ENCODE measurements at places on chromosomes 2 and 18.

GRCh38 chr2:232336241-232336736 lies 42.3 kb upstream of the ALPP start:
- DNase-seq = no peak

DNA sequence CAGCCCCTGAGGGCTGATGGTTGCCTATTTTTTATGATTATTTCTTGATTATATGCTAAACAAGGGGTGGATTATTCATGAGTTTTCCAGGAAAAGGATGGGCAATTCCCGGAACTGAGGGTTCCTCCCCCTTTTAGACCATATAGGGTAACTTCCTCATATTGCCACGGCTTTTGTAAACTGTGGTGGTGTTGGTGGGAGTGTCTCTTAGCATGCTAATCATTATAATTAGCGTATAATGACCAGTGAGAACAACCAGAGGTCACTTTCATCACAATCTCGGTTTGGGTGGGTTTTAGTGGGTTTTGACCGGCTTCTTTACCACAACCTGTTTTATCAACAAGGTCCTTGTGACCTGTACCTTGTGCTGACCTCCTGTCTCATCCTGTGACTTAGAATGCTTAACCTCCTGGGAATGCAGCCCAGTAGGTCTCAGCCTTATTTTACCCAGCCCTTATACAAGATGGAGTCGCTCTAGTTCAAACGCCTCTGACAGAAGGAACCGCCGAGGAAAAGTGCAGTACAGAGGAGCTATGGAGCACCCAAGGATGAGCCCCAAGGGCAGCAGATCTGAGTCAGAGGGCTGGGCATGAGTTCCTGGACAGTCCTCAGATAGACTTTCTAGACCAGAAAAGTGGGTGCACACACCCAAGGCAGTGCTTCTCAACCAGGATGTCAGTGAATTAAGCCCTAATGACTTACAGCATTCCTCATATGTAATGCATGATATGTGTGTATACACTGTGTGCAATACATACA lies 37.1 kb upstream of the ASAP2 start:
- no peak for DNase-seq

- no peak for DNase-seq
Observed at GRCh38 chr2:191936882-191937405, 90.1 kb upstream of the CAVIN2 start.

DNA sequence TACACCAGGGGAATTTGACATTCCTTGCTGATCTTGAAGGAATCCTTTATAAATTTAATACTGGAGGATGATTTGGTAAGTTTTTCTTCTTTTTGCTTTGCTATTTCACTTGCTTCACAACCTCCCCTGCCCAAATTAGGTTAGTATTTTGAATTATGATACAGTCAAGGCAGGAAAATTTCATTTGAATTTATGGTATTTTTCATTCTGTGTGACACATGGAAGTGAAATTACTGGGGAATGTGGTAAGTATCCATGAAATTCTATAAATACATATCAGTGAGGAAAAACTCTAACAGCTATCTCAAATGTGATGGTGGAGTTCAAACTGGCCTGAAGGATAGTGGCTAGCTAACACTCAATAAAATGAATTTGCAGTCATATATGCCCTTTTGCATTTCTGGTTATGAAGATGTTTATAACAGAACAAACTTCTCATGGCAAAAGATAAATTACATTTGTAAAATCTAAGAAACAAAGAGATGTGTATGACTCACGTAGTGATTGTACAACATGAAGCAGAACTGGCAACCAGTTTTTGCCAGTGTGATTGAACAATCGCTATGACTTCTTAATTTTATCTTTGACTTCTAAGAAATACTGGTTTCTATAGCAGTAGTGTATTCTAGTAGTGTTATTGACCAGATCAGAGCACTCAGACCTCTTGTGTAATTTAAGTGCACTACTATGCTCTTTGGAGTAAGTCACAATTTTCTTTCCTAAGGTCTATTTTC lies 152.6 kb downstream of the IKZF2 start:
- no peak for DNase-seq

DNA sequence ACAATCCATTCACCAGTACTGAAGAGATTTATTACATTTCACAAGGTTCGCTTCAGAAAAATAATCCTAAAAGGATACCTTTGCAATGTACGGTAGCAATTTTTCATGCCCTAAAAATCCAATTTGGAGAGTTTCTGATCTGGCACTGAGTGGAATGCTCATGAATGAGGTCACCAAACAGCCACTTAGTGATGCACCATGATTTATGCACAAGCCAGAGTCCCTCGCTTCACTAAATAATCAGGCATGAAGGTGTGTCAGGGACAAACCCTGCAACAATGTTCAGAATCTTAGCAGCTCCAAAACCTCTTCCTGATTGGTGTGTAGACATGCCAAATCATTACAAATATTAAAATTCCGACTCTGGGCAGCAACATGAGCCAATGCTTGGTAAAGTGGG lies 221.1 kb downstream of the CNTNAP5 start:
- no peak for DNase-seq

GRCh38 chr2:8615576-8616281 lies 66.1 kb upstream of the ID2 start:
- DNase-seq = no peak

DNA sequence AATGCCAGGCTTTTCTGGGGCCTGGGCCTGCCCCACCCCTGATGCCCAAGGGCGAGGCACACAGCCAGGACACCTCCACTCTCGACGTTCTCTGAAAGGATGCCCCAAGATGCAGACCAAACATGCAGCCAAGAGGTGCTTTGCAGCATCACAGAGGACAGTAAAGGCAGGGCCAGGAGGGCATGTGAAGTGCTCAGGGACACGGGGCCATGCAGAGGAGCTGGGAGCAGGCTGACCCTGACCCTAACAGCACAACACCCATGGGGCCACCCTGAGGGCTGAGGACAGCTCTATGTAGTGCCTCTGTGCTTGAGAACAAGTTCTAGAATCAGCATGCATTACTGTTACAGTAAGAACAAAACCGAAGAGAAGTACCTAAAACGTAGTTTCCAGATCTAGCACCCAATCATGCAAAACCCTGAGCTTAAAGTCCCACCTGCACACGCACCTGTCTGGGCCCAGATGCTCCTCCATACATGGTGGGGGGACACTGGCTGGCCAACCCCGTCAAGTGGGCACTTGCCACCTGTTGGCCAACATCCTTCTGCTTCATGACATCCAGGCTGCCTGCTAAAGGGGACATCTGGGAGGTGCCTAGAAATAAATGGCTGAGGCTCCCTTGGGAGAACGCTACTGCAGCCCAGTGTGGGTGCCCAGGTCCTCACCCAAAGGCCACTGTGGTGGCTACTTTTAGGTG lies 15.4 kb downstream of the HS6ST1 start:
- DNase-seq = no peak

- DNase-seq = no peak
Observed at GRCh38 chr2:71647356-71647755, 194.0 kb downstream of the DYSF start.

DNA sequence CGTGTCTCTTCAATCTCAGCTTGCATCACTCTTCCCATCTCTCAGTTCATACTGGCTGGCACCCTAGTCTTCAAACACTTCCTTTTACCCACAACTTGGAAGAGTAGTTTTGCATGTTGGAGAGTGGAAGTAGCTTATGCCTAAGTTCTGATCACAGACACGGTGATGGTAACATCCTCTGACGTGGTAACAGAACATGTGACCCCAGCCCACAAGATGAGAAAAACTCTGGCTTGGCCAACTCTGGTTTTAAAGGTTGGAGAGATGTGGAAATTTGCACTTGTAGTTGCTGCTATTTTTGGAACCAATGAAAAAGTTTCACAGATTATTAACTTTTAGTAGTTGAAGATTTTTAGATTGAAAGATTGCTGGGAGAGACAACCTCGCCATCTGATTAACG lies 155.4 kb upstream of the SLC35G4 start:
- DNase-seq = no peak

DNA sequence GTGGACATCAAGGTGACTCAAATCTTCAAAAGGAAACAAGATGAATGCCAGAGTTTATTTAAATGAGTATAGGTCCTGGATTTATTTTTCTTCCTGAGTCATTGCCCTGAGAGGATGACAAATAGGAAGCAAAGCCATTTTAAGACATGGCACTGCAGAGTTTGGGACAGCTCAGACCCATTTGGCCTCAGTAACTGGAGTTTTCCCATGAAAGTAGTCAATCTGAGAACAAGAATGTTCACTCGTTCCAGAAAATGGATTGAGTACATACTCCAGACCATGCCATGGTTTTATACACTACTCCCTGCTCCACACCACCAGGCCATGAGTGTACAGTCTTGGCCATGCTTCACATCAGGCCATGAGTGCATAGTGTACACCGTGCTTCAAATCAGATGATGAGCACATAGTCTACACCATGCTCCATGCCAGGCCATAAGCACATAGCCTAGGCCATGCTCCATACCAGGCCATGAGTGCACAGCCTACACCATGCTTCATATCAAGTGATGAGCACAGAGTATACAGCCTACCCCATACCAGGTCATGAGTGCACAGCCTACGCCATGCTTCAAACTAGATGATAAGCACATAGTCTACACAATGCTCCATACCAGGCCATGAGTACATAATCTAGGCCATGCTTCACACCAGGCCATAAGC lies 202.4 kb downstream of the FBXO15 start:
- no peak for DNase-seq

- DNase-seq = no peak
Observed at GRCh38 chr2:236753606-236754270, 184.1 kb downstream of the ACKR3 start.

- DNase-seq = no peak
Observed at GRCh38 chr18:13134551-13135401, 83.8 kb upstream of the LDLRAD4 start.

DNA sequence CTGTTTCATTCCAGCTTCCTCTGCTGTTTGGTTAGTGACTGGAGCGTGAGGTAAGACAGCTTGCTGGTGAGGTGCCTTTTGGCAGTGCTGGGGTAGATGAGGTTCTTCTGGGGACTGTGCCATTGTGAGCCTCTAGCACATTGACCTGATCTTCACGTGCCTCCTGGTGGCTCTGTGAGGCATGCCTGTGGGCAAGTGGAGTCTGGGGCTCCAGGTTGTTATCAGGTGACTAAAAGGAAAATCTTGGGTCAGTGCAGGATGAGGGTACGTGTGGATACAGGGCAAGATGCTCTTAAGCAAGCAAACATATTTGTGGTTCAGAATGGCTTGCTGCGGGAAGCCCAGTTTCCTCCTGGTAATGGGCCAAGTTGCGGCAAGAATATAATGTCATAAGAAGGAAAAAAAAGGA lies 75.4 kb downstream of the FHOD3 start:
- no peak for DNase-seq

GRCh38 chr2:233919938-233920337 lies 2.8 kb downstream of the TRPM8 start:
- DNase-seq = no peak

- DNase-seq = no peak
Observed at GRCh38 chr18:50320719-50321118, 33.2 kb upstream of the CXXC1 start.

DNA sequence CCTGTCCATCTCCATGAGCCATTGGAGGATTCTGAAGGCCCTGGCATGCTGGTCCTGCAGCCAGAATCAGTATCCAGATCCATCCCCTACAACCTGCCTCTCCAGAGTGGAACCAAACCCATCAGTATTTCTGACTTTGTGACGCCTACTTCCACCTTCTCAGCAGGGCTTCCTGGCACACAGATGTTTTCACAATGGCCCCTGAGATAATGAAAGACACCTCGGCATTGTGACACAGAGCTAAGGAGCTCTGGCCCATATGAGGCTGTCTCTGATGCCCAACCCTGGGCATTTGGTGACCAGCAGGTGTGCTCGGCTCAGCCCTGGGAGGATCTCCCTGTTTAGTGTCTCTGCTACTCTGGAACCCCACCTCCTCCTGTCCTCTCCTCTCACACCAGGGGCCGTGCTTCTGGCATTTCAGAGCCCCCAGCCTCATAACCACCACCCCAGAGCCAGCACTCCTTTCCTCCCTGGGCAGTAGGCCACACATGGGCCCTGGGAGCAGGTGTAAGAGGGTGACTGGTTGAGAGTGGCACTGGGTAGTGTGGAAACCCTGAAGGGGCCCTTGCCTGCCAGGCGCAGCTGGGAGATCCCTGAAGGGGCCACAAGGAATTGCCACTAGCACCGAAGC lies 38.2 kb downstream of the FOSL2 start:
- DNase-seq = no peak

DNA sequence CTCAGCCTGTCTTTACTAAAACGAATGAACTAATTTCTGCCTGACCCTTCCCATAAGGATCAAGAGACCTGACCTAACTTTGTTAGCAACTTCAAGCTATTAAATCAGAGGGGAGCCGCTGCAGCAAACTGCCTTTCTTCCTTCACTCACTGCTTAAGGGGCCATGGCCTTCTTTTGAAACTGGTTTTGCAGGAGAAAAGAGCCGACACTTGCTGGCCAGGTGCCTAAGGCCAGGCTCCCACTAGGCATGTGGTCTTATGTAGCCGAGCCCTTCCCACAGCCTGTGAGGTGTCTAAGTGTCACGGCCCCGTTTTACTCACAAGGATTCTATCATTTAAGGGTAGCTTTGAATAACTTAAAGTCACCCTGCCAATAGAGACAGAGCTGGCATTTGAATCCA lies 130.8 kb downstream of the ZNF236 start:
- DNase-seq = no peak

DNA sequence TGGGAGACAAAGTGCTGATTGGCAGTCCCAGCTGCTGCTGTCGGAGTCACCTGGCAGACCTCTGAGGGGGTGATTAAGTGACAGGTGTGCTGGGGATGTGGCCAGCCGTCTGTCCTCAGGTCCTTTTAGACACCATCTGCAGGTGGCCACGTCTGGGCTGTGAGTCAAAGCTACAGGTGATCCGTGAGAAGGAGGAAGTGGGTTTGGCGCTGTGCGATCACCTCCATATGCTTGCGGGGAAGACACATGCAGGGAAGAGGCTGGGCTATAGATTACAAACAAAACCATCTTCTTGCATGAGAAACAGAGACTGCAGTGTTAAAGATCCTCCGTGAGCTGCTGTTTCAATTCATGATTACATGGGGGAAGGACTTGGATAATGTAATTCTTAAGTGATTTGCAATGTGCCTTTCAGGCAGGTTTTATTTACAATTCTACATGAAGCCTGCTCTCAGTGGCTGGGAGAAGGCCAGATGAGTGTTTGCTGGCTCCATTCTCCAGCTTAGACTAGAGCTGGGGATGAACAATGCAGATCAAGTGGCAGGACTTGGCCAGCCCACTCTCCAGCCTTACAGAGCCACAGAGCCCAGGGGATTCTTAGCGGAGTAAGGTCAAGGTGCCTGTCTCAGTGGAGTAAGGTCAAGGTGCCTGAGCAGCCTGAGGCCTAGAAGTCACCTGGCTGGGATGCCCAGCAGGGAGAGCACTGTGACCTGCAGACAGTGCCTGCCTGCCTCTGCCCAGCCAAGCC lies 87.8 kb downstream of the LYPD1 start:
- DNase-seq = no peak

- DNase-seq = no peak
Observed at GRCh38 chr2:7515327-7515726, 598.1 kb downstream of the RNF144A start.

- no peak for DNase-seq
Observed at GRCh38 chr2:151161821-151162551, 99.7 kb downstream of the RBM43 start.

DNA sequence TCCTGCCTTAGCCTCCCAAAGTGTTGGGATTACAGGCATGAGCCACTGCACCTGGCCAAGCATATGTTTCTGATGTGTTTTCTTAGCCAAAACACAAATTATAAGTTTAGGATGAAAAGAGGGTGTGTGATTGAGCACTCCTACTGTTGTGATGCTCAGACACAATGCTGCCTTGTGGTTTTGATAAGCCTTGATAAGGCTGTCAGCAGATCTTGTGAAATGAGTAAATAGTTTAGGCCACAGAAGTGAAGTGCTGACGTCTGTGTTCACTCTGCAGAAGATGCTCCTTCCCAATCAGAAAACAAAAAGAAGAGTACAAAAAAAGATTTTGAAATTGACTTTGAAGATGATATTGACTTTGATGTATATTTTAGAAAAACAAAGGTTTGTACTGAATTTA lies 24.3 kb downstream of the NCAPH start:
- no peak for DNase-seq
